ENCODE measurements at places on chromosomes 12 and 14.

GRCh38 chr12:64937452-64937851, 113.0 kb downstream of the TBC1D30 start:
- no peak for DNase-seq

- no peak for DNase-seq
Observed at GRCh38 chr14:79693935-79694334, 517.4 kb downstream of the DIO2 start.

GRCh38 chr12:26963413-26963812, 25.1 kb downstream of the FGFR1OP2 start:
- DNase-seq, result no peak

GRCh38 chr12:76256321-76256720, 91.9 kb downstream of the BBS10 start:
- DNase-seq, result no peak
